ENCODE measurements at places on chromosomes 16 and 17.
A peak's percentile ranks its signal among the peaks of the same experiment; 100 is the strongest.

- DNase-seq, result no peak
Observed at GRCh38 chr17:22461460-22462145, 769.3 kb downstream of the KCNJ18 start.

DNA sequence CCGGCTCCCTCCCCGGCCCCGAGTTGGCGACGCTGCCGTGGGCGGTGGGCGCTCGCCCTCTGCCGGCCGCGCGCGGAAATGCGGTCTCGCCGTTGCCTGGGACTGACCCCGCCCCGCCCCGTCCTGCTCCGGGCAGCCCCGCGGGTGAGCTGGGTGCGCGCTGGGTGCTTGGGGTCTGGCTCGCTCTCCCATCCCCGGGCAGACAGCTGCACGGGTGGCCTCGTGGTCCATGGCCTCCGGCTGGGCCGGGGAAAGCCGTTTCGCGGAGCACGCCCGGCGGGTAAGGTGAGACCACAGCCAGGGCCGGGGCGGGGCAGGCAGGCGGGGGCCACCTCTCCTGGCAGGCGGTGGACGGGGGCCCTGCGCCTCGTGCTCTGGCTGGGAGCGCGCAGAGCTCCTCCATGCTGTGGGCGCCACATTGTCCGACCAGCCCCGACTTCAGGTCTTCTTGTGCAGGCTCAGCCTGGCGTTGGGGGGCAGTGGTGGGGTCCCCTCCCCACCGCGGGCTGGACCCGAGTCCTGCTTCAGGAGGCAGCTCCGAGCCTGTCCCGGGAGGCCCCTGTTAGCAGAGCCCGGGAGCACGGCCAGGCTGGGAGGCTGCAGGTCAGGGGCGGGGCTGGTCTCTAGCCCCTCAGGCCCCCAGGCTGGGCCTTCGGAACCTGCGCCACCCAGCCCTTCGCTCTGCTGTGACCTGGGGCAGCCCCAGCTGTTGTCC lies 7.0 kb upstream of the C1QTNF8 start:
- peak; percentile 39 for DNase-seq

DNA sequence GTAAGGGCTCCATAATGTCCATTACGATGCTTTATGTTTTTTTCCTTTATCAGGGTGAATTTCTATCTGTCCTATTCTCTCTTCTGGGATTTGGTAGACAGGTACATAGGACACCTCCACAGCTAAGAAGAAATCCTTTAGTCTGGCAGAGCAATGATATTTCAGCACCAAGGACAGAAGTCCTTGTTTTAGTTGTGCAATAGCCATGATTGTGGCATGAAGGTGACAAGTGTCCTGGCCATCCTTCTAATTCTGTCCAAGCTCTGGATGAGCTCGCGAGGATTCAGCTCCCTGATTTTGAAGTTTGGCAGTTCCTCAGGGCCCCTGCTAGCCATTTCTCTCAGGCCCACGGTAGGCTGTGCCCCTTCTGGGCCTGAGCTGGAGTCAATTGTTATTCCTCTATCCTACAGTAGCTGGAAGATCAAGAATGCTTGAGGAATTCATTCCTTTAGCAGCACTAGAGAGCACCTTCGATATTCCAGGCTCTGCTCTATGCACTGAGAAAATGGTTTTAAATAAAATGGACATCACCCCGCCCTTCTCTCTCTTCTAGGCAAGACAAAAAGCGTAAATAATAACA lies 320.8 kb downstream of the XYLT1 start:
- no peak for DNase-seq

- no peak for DNase-seq
Observed at GRCh38 chr16:76940251-76940650, 250.7 kb upstream of the MON1B start.

DNA sequence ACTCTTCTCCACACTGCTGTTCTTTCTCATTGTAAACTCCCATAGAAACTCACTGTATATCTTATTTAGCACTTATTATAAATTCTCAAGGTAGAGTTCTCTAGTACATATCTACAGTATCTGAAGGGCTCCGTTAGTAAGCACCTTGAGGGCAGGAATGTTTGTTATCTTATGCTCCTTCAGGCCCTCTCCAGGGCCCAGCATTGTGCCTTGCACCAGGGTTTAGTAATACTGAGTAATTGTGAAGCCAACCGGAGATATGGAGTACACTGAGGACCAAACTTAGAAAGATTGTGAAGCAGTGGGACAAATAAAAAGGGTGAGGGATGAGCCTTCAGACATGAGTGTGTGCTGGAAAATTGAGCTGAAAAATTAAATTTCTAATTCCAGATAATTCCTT lies 26.4 kb downstream of the RNF43 start:
- no peak for DNase-seq

DNA sequence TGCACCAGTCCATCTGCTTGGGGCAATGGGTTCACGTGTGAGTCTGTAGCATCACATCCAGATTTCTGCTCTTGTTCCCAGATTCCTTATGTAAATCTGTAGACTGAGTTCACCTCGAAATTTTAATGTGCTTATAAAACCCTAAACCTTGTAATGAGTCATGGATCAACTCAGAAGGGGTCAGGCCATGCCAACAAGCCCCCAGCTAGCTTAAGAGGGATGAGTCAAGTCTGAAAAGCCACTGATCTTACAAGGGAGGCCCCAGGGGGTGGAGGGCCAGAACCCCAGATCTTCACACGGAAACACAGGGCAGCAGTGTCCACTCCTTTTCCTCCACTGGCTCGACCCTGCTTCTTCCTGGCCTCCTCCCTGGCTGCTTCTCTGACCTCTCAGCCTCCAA lies 399.1 kb upstream of the CDH5 start:
- no peak for DNase-seq
